Effector CD8-positive, alpha-beta T cell (primary cell): ENCODE measurements at places on chromosomes 16 and 17.

DNA sequence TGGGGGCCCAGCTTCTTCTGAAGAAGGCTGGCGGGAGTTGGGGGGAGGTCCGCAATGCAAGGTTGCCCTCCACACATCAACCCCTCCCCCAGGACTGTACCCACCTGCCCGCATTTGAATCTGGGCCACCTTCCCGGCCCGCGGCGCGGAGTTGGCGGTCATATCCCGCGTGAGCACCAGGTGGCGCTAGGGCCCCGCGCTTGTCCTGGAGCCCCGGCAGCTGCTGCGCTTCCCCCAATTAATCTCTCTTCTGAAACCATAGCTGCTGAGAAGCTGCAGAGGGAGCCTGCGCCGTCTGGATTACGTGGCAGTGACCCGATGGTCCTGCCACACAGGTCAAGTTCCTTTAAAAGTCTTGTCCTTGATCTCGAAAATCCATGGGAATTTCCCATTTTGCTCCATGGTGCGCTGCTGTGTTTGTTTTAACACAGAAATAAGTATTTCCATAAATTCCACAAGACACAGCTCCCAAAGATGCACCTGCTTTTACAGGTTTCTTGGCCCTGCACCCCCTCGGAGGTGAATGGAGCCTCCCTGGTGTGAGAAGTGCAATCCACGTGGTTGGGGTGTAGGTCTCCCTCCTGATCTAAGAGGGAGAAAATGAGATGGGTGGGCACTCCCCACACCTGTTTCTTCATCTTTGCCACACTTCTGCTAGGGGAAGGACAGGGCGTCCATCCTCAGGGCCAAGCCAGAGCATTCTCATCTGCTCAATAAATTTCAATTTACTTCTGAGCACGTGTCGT is 22.1 kb downstream of the COX4I1 start:
- peak; percentile 57 for DNase-seq

DNA sequence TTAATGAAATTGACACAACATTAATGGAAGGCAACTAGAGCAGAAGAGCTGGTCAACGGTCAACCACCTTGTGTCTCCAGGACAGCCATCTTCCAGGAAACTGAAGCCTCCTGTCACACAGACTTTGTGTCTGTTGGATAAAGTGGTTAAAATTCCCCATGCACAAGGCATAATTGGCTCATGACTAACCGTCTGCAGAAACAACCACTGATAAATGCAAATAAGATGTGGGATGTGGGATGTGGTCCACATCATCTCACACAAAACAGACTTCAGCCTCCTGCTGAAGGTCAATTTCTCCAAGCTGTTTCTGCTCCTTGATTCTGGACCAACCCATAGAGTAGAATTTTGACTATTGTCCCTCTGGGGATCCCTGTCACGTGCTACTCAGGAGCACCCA is 26.9 kb upstream of the XYLT1 start:
- no peak for DNase-seq

GRCh38 chr17:21129023-21129681 is 2.4 kb downstream of the DHRS7B start:
- no peak for DNase-seq

DNA sequence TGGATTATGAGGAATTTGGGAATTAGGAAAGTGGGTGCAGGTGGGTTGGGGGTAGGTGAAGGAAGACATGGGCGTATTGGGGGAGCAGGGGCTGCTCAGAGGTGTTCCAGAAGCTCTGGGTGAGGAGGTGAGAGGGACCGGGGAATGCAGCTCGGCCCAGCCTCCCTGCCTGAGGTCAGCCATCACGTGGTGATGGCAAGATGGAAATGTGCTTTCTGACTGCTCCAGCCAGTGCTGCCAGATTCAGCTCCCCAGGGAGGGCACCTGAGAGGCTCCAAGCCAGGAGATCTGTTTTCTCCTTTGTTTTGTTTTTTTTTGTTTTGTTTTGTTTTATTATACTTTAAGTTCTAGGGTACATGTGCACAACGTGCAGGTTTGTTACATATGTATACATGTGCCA is 35.2 kb upstream of the STH start:
- no peak for DNase-seq

- DNase-seq = no peak
Observed at GRCh38 chr17:67390006-67390645, 13.0 kb downstream of the PITPNC1 start.

DNA sequence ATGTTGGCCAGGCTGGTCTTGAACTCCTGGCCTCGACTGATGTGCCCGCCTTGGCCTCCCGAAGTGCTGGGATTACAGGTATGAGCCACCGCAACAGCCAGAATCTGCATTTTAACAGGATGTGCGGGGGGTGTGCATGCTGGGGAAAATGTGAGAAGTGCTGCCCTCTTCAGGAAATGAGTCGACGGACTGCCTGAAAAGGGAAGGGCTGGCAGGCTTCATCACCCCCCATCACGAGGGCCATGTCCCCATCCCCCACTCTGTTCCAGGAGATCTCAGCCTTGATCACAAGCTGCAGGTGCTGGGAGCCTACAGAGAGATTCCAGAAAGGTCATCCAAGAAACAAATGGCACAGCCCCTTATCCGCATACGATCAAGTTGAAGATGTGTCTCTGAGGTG is 195.3 kb upstream of the RPL38 start:
- no peak for DNase-seq

GRCh38 chr16:6541267-6541666 is 791.4 kb upstream of the RBFOX1 start:
- no peak for DNase-seq

GRCh38 chr16:64730261-64730660 is 391.6 kb downstream of the CDH11 start:
- no peak for DNase-seq

GRCh38 chr17:36535669-36536081 is 888 bp downstream of the PIGW start:
- DNase-seq = no peak

- DNase-seq = no peak
Observed at GRCh38 chr17:34862384-34862783, 98.9 kb downstream of the CCT6B start.

DNA sequence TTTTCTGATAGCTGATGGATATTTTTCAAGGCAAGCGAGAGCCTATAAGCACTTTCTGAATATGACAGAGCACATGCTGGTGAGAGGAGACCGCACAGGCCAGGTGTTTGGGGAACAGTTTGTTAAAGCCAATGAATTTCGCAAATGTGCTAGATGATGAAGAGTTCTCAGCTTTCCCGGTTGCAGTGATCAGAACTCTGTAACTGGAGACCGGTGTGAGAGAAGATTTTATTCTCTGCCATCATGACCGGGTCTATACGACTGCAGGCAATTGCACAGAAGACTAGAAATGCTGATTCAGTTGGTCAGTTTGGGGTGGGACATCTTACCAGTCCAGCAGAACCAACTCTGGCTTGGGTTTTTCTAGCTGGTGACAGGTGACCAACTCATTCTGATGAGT is 25.4 kb downstream of the SMTNL2 start:
- no peak for DNase-seq

DNA sequence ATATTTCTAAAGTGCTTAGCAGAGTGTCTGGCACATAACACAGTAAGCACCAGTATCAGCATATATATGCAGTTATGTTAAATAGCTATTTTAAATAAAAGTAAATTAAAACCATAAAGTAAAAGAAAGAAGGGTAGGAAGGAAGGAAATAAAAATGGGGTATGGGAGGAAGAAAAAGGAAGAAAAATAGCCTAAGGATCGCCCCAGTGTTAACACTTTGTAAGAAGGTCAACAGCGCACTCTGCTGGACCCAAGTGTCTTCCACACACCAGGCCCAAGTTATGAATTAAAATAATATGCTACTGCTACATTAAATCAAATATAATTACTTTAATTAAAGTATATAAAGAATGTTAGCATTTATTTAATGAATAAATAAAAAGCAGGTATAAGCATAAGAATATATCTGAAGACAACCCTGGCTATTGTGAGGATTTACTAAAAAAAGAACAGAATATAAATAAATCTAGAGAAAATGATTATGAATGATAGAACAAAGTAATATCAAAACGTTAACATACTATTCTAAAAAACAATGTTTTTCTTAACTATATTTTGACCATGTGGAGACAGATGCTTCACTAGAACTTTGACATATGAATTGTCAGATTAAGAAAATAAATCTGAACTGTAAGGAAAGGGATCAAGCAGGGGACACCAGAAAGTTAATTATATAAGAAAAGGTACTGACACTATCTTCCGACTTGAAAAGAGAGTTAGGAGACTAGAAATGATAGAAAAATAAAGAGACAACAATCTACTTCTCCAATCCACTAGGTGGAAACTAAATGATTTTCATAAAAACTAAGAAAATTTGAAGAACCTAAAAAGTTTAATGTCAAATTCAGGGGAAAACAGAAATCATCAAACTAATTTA is 25.9 kb downstream of the BRIP1 start:
- no peak for DNase-seq
